Esophagus muscularis mucosa (tissue), 4 donors: ENCODE measurements at places on chromosomes 7 and 10. TPM values are rescaled to one million over a fixed set of nuclear protein-coding genes. Genes with fewer than 3 reads are reported as not detected.

The METTL27 gene
- total RNA-seq: 1.8 TPM

The EVX1 gene
- total RNA-seq: not detected

The GARIN1A gene
- total RNA-seq: 1.6 TPM

DNA sequence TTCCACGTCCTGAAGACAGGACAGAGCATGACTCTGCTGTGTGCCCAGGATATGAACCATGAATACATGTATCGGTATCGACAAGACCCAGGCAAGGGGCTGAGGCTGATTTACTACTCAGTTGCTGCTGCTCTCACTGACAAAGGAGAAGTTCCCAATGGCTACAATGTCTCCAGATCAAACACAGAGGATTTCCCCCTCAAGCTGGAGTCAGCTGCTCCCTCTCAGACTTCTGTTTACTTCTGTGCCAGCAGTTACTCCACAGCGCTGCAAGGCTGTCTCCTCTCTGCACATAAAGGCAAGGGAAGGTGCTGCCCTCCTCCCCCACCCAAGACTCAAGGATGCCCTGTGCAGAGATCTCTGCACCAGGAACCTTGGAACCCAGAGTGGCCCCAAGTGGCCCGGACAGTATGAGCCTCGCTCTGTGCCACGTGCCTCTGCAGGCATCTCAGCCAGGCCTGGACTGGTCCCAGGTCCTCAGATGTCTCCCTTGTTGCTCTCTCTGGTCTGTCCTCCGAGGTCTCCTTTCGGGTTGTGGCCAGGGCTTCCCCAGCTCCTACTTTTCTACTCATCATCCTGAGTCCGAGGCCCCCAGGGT is 230.3 kb upstream of the PRSS58 start:
- no peak overlapping the region for H3K27ac ChIP-seq
- H3K4me1 ChIP-seq: no peaks in the 10 kb centered on the region
- DNase-seq: no peak
- H3K36me3 ChIP-seq: no peaks in the 10 kb centered on the region

DNA sequence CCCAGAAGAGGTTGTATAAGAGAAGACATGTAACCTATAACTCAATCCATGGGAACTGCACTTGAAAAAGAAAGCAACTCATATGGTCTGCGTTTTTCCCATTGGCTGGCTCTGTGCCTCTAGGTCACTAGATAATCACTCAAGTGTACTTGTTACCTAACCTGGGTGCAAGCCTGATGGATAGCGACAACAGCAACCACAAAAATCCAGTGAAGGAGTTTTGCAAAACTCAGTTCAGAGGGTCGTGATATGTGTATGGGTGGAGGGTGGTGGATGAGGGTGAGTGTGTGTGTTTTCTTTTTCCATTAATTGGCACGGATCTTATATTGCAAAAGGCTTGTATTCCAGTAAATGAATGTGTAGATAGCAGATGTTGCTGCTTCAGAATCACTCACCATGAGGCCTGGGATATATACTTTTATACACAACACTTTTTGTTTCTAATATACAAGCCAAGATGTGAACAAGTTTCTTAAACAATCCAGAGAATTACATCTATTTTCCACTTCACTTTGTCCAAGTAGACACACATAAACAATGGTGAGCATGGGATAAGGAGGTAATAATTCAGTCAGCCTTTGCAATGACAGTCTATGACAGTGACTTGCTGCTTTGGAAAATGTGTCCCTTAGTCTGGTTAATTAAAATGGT is 286.9 kb upstream of the DKK1 start:
- no peak overlapping the region for H3K4me3 ChIP-seq
- H3K27me3 ChIP-seq: no peaks in the 10 kb centered on the region
- no peak for DNase-seq
- H3K4me1 ChIP-seq: no peaks in the 10 kb centered on the region
- H3K36me3 ChIP-seq: no peaks in the 10 kb centered on the region
- H3K27ac ChIP-seq: no peak overlapping the region

DNA sequence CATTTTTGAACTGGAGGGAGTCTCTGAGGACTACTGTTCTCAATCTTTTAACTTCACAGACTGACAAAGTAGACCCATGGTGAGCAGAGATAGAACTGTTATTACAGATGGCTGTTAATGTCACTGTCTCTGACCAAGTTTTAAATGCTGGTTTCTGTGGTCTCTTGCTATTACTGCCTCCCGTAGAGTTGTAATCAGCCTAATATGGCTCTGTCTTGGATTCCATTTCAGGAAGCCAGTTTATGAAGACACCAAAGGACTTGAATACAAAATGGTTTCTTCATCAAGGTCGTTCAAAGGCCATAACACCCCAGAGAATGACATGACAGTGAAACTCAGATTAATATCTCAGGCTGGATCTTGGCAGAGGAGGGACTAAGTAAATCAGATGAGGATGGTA is 3.9 kb downstream of the SFRP4 start:
- no peak overlapping the region for H3K4me3 ChIP-seq
- H3K4me1 ChIP-seq: peaks cover 26% of the 10 kb centered on the region
- H3K36me3 ChIP-seq: no peaks in the 10 kb centered on the region
- DNase-seq: no peak
- H3K27me3 ChIP-seq: no peaks in the 10 kb centered on the region
- H3K27ac ChIP-seq: no peak overlapping the region

DNA sequence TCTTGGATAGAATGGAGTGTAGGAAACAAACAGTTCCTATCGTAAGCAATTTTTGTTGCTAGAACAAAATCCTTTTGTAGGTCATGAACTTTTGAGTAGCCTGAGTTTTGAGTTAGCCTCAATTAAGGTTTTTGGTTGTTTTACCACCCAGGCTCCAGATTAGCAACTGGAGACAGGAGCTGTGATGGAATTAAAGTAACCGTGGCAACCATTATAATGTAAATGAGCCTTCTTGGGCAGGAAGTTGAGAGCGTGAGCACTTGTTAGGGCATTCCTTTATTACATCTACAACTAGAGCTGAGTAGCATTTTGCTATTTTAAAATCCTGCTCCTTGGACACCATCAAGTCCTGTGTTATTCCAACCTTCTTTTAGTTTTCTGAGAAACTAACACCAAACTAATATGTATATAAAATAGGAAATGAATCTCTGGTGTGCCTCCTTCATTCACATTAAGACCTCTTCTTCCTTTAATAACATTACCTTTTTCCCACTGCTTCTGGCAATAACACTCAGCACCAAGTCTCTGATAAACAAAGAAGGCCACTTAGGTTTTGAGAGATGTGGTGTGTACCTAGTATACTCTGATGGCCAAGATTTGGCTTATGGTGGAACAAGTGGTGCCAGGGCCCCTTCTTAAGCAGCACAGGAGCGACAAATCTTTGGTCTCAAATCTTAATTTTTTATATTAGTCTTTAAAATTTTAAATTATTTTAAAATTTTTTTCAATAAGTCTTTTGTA is 34.0 kb downstream of the AHCYL2 start:
- H3K27me3 ChIP-seq: no peaks in the 10 kb centered on the region
- peaks cover 10% of the 10 kb centered on the region for H3K4me1 ChIP-seq
- no peak for DNase-seq
- no peak overlapping the region for H3K4me3 ChIP-seq
- H3K27ac ChIP-seq: no peak overlapping the region

- DNase-seq: no peak
- H3K4me3 ChIP-seq: no peak overlapping the region
- H3K36me3 ChIP-seq: peaks cover 24% of the 10 kb centered on the region
- H3K4me1 ChIP-seq: peaks cover 38% of the 10 kb centered on the region
- no peak overlapping the region for H3K27ac ChIP-seq
- H3K27me3 ChIP-seq: no peaks in the 10 kb centered on the region
These were observed 39.3 kb downstream of the PRF1 start for GRCh38 chr10:70563230-70563629.

GRCh38 chr7:151249034-151249731 is 689 bp upstream of the SMARCD3 start:
- H3K36me3 ChIP-seq: no peaks in the 10 kb centered on the region
- no peak for DNase-seq
- H3K27ac ChIP-seq: peak overlapping the region; percentile 94
- H3K27me3 ChIP-seq: no peaks in the 10 kb centered on the region

- H3K4me3 ChIP-seq: no peak overlapping the region
- H3K27ac ChIP-seq: no peak overlapping the region
- no peaks in the 10 kb centered on the region for H3K27me3 ChIP-seq
- DNase-seq: no peak
- H3K4me1 ChIP-seq: no peaks in the 10 kb centered on the region
These were observed 92.0 kb downstream of the GPR85 start for GRCh38 chr7:112994656-112995055.

DNA sequence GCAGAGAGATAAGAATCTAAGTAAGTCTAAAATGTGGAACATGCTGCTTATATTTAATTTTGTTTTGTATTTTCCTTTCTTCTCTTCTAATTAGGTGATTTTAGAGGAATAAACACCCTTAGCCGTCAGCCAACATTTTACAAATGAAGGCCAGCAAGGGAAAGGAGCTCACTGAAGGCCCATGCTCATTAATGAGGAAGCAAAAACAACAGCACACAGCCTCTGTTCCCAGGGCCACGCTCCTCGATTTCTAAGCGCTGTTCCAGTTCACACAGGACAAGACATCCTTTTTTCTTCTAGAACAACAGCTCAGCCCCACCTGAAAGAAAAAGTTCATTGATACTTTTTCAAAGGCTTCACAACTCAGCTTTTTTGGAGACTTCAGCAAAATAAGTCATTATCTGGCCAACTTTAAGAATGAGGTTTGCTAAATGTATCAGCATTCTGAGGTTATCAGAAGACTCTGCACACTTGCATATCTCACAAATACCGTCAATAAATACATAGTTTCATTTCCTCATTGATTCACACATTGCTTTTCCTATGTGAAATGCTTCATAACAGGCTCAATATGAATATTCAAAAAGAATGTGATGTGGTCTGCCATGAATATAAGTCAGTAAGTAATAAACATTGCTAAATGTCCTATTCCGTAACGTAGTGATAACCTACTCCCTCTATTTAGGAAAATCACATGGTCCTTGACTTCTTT is 34.8 kb upstream of the SFMBT2 start:
- DNase-seq: no peak
- no peaks in the 10 kb centered on the region for H3K4me1 ChIP-seq
- H3K27me3 ChIP-seq: no peaks in the 10 kb centered on the region
- H3K27ac ChIP-seq: no peak overlapping the region

- no peak for DNase-seq
- H3K27me3 ChIP-seq: no peaks in the 10 kb centered on the region
- no peaks in the 10 kb centered on the region for H3K36me3 ChIP-seq
- H3K4me3 ChIP-seq: no peak overlapping the region
- no peaks in the 10 kb centered on the region for H3K4me1 ChIP-seq
- no peak overlapping the region for H3K27ac ChIP-seq
These were observed 177.6 kb upstream of the SLC25A13 start for GRCh38 chr7:96499532-96499931.

DNA sequence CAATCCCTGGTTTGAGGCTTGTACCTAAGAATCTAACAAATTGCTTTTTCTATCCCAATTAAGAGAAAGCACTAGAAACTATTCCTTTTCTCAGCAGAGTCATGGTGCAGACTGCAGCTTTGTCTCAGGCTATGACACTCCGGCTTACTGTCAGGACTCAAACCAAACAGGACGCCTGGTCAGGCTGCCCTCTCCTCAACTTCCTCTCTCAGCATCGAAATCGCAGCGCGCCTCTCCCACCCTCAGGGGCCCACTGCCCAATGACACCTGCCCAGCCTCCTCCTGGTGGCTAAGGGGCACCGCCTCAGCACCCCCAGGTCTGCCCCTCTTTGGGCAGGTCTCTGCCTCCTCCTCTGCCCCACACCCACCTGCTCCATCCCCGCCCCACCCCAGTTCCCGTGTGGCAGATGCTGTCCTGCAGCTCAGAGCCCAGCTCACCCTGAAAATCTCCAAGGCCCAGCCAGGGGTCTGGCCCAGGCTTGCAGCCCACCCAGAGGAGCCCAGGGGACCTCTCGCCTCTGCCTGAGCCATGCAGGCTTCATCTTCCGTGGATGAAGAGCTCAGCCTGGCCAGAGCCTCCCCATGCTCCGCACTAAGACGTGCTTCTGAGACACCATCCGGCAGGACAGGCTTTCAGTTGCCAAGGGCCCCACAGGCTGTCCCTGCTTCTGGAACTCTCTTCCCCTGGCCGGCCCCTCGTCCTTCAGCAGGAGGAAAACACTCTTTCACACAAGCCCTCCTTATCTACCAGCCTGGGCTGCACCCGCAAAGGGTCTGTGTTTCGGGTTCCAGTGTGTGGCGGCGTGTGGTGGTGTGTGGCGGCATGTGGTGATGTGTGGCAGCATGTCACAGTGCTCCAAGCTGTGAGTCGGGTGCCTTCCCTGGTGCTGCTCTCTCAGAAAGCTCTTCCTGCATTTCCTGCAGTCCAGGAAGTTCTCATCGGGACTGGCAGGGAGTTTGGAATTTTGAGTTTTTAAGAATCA is 16.4 kb upstream of the PTPRN2 start:
- H3K4me1 ChIP-seq: no peaks in the 10 kb centered on the region
- no peaks in the 10 kb centered on the region for H3K36me3 ChIP-seq
- H3K27me3 ChIP-seq: no peaks in the 10 kb centered on the region
- no peak for DNase-seq
- H3K4me3 ChIP-seq: no peak overlapping the region

- no peaks in the 10 kb centered on the region for H3K36me3 ChIP-seq
- no peaks in the 10 kb centered on the region for H3K27me3 ChIP-seq
- no peak for DNase-seq
- peaks cover 17% of the 10 kb centered on the region for H3K4me1 ChIP-seq
These were observed 156.8 kb downstream of the CACNA2D1 start for GRCh38 chr7:82286798-82287140.

DNA sequence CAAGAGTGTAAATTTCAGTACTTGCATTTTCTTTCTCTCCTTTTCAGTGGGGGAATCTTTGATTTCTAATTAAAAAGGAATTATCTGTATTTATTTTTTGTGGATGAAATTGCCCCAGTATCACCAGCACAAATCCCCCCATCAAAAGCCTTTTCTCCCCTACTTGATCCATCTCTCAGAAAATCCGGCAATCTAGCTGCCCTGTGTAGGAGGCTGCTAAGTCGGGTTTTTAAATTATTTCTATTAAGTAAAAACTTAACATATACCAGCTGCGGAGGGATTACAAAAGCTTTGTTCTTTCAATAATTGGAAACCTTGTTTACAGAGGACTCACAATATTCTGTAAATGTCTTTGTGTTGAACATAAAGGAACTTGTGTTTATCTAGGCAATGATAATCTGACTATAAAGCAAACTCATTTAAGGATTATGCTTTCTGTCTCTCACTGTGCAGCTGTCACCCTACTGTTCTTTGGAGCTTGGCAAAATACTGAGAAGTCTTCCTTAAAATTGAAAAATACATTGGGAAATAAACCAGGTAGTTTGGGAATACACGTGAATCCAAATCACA is 177.4 kb upstream of the PRR15 start:
- H3K4me3 ChIP-seq: no peak overlapping the region
- H3K36me3 ChIP-seq: no peaks in the 10 kb centered on the region
- no peak overlapping the region for H3K27ac ChIP-seq

DNA sequence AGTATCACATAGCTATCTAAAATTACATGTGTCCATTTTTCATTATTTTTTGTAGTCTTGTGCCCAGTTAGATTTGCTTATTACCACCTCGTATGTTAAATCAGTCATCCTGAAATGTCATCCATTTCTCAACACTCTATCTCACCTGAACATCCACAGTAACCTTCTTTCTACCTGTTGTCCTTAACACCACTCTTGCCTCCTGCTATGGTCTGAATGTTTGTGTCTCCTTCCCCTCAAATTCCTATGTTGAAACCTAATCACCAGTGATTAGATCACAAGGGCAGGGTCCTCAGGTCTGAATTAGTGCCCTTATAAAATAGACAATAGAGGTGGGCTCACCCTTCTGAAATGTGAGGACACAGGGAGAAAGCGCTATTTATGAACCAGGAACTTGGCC is 80.2 kb upstream of the ASAH2 start:
- H3K36me3 ChIP-seq: no peaks in the 10 kb centered on the region
- DNase-seq: no peak
- no peak overlapping the region for H3K4me3 ChIP-seq

- no peak overlapping the region for H3K27ac ChIP-seq
- H3K36me3 ChIP-seq: no peaks in the 10 kb centered on the region
- no peak overlapping the region for H3K4me3 ChIP-seq
- no peak for DNase-seq
These were observed 612.4 kb downstream of the TNS3 start for GRCh38 chr7:46969303-46970130.
